A549 treated with DMSO at 1 μM for 4 hours (cell line): ENCODE measurements at places on chromosomes 11 and 22. TPM values are rescaled to one million over a fixed set of nuclear protein-coding genes. Genes with fewer than 3 reads are reported as not detected.

MCHR1 gene
- total RNA-seq: not detected in 5 replicates

NNMT gene
- total RNA-seq: 135 to 173 TPM (median 159 TPM) in 5 replicates

NRXN2 gene
- total RNA-seq: 0.13 to 1.1 TPM (median 0.34 TPM) in 5 replicates

THRSP gene
- not detected in 5 replicates for total RNA-seq

RPS6KB2 gene
- total RNA-seq: 44.4 to 52.3 TPM (median 44.9 TPM) in 5 replicates

SCUBE1 gene
- total RNA-seq: 0.09 to 0.20 TPM (median 0.15 TPM) in 5 replicates
